Right lobe of liver (tissue), 6 donors: ENCODE measurements at places on chromosomes 4 and X.

GRCh38 chrX:25015486-25016360 is at the start of gene ARX:
Gene ARX, minus strand, starts transcription at chrX:25015965. Its CDS starts 228 bp downstream, at chrX:25015737.
- no peaks in the 10 kb centered on the region for H3K4me1 ChIP-seq
- H3K36me3 ChIP-seq = no peaks in the 10 kb centered on the region
- no peaks in the 10 kb centered on the region for H3K27me3 ChIP-seq
- peak; percentile 69 for DNase-seq
- H3K4me3 ChIP-seq = no peak within 1 kb of the TSS

DNA sequence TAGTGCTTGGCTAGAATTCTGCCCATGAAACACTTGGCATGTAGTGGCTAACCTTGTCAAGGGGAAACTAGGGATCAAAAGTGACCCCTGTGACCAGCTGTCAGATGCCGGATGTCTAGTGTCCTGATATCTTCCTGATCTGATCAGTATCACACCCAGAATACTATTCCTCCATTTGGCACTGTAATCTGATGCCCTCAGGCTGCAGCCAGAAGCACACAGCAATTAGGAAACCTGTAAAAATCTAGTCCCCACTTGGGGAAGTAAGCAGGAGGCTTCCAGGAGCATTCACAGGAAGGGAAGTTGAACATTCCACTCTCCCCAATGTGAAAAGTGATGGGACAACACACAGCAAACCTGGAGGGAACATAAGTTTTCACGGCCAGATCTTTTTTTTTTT is 125.1 kb downstream of the HS6ST2 start:
- no peak overlapping the region for H3K27ac ChIP-seq
- no peaks in the 10 kb centered on the region for H3K36me3 ChIP-seq
- H3K27me3 ChIP-seq = no peaks in the 10 kb centered on the region
- no peak for DNase-seq
- H3K4me3 ChIP-seq = no peak overlapping the region
- H3K4me1 ChIP-seq = no peaks in the 10 kb centered on the region

- H3K27ac ChIP-seq = no peak overlapping the region
- H3K4me1 ChIP-seq = no peaks in the 10 kb centered on the region
- DNase-seq = no peak
- no peak overlapping the region for H3K4me3 ChIP-seq
Observed at GRCh38 chr4:176271749-176272148, 2.7 kb upstream of the ASB5 start.

GRCh38 chr4:87179751-87180150 is 40.7 kb downstream of the KLHL8 start:
- DNase-seq = no peak
- H3K4me3 ChIP-seq = no peak overlapping the region
- H3K36me3 ChIP-seq = no peaks in the 10 kb centered on the region
- H3K27ac ChIP-seq = no peak overlapping the region
- H3K27me3 ChIP-seq = no peaks in the 10 kb centered on the region
- H3K4me1 ChIP-seq = no peaks in the 10 kb centered on the region

- peak overlapping the region; percentile 67 for H3K4me3 ChIP-seq
- no peaks in the 10 kb centered on the region for H3K27me3 ChIP-seq
- no peak for DNase-seq
- H3K36me3 ChIP-seq = no peaks in the 10 kb centered on the region
- H3K4me1 ChIP-seq = peaks cover 6% of the 10 kb centered on the region
- H3K27ac ChIP-seq = peak overlapping the region; percentile 52
Observed at GRCh38 chrX:119942831-119943184, 743 bp downstream of the NKAP start.

DNA sequence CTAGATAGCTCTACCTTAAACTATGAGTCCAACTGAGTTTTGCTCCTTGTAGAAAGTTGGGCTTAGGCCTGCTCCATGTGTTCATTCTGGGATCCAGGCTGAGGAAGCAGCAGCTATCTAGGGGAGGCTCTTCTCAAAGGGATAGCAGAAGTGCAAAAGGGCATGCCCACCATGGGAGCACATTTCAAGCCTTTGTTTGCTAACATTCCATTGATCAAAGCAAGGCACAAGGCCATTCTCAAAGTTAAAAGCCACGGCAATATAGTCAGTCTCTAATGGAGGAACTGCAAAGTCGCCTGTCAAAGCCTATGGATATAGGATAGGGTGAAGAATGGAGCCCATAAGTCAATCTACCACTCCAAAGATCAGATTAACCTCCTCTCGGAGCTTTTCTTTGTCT is 488.1 kb upstream of the ARX start:
- H3K27ac ChIP-seq = no peak overlapping the region
- H3K27me3 ChIP-seq = no peaks in the 10 kb centered on the region
- no peak for DNase-seq
- no peaks in the 10 kb centered on the region for H3K36me3 ChIP-seq

DNA sequence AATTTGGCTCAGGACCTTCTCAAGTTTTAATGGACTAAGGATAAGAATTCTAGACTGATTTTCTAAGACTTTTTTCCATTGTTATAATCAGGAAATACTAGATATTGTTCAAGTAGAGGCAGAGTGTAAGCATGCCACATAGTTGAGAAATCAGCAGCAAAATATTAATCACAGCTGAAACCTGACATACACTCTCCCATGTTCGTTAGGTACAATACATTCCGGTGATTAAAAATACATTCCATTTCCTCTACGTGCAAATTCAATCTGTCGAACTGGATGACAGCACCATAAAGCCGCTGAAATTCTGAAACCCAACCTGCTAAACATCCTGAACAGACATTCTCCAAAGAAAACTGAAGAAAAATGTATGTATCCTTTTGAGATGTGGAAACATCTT is 587.6 kb upstream of the DIPK2B start:
- H3K27ac ChIP-seq = no peak overlapping the region
- H3K4me3 ChIP-seq = no peak overlapping the region
- DNase-seq = no peak
- no peaks in the 10 kb centered on the region for H3K36me3 ChIP-seq
- H3K4me1 ChIP-seq = no peaks in the 10 kb centered on the region
- no peaks in the 10 kb centered on the region for H3K27me3 ChIP-seq

GRCh38 chrX:111129921-111130320 is 33.9 kb downstream of the PAK3 start:
- H3K27ac ChIP-seq = no peak overlapping the region
- no peaks in the 10 kb centered on the region for H3K4me1 ChIP-seq
- H3K36me3 ChIP-seq = no peaks in the 10 kb centered on the region
- H3K4me3 ChIP-seq = no peak overlapping the region
- no peak for DNase-seq
- no peaks in the 10 kb centered on the region for H3K27me3 ChIP-seq

DNA sequence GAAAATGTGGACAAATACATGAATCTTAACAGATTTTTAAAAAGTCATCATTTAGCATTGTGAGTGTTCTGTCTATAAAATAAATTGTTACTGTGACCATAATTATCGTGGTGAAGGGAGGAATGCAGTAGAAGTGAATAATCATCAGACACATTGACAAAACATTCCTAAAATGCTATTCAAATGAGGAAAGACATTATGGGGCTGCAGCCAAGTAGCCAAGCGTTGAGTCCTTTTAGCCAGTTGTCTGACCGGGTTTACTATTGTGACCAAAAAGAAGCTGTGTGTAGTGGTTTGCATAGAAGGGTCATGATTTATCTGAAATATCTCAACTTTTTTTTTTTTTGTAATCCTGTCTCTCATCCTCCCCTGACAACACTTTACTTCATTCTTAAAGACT is 19.5 kb downstream of the WWC2 start:
- peaks cover 5% of the 10 kb centered on the region for H3K4me1 ChIP-seq
- no peak for DNase-seq
- no peaks in the 10 kb centered on the region for H3K36me3 ChIP-seq
- H3K27me3 ChIP-seq = no peaks in the 10 kb centered on the region
- H3K27ac ChIP-seq = no peak overlapping the region
- H3K4me3 ChIP-seq = no peak overlapping the region

DNA sequence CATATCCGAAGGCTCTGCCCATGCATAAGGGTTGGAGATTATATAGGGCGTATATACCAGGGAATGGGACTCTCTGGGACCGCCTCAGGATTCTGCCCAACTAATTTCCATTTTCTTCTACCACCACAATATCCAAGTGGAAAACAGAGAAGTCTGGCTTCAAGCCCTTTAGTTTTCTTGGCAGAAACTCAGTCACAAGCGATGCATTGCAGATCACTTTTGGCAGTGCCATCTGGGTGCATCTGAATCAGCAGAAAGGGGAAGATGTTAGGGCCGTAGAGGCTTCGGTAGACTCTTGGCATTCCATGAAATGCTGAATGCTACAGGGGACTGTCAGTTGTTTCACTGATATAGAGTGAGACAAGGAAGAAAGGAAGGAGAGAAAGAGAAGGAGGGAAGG is 94.1 kb upstream of the FAM9B start:
- no peaks in the 10 kb centered on the region for H3K27me3 ChIP-seq
- H3K4me3 ChIP-seq = no peak overlapping the region
- H3K4me1 ChIP-seq = no peaks in the 10 kb centered on the region
- DNase-seq = no peak
- no peaks in the 10 kb centered on the region for H3K36me3 ChIP-seq
